ENCODE measurements at places on chromosomes 5 and 9.

GRCh38 chr5:89443508-89443907, 560.5 kb upstream of the MEF2C start:
- no peak for DNase-seq

- no peak for DNase-seq
Observed at GRCh38 chr5:142904416-142904815, 134.2 kb downstream of the ARHGAP26 start.

DNA sequence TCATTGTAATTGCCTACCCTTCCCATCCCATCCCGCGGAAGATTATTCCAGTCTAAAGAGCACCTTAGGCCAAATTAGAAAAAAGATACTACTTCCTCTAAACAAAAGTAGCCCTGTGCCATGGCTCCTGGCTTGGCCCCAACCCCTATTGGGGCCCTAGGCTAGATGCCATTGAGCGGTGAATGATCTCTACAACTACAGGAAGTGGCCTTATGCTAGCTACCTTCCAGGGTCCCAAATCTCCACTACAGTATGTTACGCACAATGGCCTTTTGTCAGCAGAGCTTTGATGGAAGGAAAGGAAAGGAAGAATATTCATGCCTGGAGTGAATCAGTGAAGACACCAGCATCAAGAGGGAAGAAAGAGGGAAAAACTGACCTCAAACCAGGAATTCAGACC, 73.3 kb upstream of the OSMR start:
- no peak for DNase-seq

GRCh38 chr9:127735530-127736185, 564 bp upstream of the TOR2A start:
- DNase-seq = no peak

DNA sequence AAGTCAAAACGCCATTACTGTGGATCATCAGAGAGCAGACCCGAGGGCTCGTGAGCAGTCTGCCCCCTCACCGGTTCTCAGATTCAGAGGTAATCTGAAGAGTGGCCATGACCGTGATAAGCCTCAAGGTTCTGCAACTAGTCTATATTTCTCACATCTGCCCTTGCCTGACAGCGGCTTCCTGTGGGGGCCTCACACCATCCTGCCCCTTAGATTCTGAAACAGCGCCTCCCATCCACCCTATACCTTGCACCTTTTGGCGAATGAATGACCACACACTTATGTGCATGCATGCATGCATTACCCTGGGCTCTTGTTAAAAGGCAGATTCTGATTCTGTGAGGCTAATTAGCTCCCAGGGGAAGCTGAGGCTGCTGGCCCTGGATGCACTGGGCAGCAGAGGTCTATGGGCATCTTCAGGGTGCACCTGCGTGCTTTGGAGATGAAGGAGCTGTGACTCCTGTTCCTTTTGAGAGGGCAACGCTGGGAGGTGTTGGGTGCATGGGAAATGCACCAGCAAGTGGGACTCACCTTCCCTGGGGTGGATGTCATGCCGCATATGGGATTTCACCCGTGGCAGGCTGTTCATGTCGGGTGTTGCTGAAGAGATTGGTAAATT, 7.8 kb upstream of the GADD45G start:
- no peak for DNase-seq

- DNase-seq = no peak
Observed at GRCh38 chr9:99180662-99181061, 41.1 kb downstream of the ALG2 start.

DNA sequence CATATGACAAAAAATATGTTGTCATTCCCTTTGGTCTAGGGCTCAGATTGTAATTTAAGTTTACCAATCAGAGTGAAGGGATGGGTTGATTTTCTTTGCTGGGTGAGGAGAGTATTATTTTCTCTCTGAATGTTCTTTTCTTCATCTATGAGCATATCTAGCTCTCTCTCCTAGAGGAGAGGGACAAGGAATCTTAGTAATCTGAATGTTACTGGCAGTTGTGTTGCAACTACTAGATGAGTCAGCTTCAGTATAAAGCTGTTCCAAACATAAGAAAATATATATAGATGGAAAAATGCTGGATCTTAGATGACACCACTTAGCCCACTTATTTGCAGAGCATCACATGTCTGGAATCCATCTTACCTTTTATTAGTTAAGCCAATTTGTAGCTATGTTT, 259.3 kb downstream of the TUSC1 start:
- no peak for DNase-seq

DNA sequence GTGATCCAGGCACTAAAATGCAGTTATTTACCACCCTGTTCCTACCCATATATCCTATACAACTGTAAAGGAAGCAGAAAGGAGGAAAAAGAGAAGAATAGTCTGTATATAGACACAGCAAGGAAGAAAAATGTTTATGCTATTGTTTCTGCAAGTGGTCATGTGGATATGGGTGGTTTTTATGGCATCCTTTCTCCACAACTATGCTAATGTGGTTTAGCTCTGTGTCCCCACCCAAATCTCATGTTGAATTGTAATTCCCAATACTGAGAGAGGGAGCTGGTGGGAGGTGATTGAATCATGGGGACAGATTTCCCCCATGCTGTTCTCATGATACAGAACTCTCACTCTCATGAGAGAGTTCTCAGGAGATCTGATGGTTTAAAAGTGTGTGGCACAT, 439.8 kb downstream of the ZSWIM6 start:
- no peak for DNase-seq

DNA sequence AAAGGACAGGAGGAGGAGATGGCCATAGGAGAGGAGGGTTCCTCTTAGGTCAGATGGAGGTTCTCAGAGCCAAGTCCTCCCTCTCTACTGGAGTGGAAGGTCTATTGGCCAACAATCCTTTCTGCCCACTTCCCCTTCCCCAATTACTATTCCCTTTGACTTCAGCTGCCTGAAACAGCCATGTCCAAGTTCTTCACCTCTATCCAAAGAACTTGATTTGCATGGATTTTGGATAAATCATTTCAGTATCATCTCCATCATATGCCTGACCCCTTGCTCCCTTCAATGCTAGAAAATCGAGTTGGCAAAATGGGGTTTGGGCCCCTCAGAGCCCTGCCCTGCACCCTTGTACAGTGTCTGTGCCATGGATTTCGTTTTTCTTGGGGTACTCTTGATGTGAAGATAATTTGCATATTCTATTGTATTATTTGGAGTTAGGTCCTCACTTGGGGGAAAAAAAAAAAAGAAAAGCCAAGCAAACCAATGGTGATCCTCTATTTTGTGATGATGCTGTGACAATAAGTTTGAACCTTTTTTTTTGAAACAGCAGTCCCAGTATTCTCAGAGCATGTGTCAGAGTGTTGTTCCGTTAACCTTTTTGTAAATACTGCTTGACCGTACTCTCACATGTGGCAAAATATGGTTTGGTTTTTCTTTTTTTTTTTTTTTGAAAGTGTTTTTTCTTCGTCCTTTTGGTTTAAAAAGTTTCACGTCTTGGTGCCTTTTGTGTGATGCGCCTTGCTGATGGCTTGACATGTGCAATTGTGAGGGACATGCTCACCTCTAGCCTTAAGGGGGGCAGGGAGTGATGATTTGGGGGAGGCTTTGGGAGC, 3.1 kb downstream of the EGR1 start:
- peak; percentile 54 for DNase-seq

Data from suppressor macrophage treated with lipopolysaccharide for 4 hours (primary cell).